NCI-H345 (cell line): ENCODE measurements at places on chromosomes 5 and 9.
A peak's percentile ranks its signal among the peaks of the same experiment; 100 is the strongest.

DNA sequence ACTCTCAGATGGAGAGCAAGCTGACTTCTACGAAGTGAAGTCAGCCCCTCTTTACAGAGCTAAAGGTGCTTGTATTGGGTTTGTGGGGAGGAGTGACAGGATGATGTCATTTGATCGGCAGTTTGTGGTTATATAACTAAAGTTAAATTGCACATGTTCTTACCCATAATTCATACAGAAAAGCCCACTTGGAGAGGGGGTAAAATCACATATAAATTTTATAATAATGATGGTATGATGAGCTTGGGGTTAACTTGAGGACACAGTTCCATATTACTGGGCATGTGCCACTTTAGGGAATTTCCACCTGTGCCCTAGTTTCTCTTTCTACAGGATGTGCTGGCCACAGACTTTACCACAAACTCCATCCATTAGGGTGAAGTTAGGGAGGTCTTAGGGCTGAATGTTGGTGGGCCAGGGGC is 1178.6 kb upstream of the CDH9 start:
- DNase-seq: no peak

- no peak for DNase-seq
Observed at GRCh38 chr5:73654819-73655318, 28.9 kb downstream of the ARHGEF28 start.

DNA sequence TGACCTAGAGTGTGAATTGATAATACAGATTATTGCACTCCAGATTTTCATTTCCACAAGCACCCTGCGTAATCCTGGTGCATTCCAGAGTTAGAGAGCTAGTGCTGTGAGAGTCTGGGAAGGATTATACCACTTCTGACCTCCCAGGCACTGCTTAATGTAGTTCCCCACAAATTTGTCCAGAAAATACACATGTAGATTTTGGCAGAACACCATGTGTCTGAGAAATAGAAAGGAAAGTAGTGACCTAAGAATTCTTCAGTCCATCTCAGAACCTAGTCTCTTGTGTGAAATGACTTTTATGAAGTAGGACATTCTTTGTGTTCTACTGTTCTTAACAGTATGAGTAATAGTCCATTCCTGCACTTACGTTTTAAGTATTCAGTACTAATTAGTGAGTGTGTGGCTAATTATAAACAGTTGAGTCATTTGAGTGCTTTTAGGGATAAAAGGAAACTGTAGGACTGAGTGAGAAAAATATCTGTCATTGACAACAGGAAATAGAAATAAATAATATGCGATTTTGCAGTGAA is 27.8 kb upstream of the PTPDC1 start:
- DNase-seq: no peak

- DNase-seq: no peak
Observed at GRCh38 chr9:116565986-116566385, 121.1 kb upstream of the TRIM32 start.

GRCh38 chr9:135551031-135551430 is 5.1 kb downstream of the OBP2A start:
- DNase-seq: no peak

DNA sequence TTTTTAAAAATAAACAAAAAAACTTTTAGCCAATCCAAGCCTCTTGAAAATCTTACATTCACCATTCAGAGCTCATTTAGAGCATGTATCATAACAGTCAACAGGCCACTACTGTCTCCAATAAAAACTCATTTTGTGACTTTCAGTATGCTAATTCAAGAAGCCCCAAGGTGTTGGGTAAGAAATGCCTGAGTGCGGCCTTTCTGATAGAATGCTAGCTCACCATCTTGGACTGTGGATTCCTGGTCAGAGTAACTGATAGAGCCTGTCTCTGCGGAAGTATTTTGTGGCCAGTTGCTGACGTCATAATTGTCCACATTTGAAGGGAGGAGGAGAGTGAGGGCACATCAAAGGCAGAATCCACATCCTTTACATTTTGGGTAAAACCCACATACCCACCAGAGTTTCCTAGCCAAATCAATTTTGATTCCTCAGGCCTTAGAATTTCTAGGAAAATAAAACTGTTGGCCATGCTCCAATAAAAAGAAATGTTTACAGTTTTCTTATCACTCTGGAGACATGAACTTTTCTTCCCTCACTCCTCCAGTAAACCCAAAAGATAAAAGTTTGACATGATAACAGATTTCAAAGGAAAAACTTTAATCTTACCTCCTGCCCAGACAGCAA is 41.1 kb upstream of the ERCC6L2 start:
- DNase-seq: no peak

DNA sequence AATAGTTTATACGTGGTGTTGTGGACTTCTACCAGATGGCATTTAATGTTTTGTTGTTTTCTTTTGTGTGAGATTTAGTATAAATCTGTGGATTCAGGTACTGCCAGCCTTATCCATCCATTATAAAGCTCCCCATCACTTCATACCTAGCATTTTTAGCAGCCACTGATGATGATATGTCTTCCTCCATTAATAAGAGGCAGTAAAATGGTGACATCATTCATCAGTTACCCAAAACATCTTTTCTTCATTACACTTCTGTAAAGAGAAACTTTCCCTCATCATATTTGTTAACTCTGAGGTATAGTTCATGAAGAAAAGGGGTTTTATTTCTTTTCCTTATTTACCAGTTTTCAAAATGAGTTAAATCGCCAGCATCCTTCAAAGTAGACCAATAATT is 19.4 kb downstream of the CHD1 start:
- DNase-seq: no peak

GRCh38 chr9:87668222-87668621 is 57.7 kb upstream of the CTSL start:
- DNase-seq: no peak

GRCh38 chr5:160118349-160119141 is 705 bp downstream of the PWWP2A start:
- peak; percentile 63 for DNase-seq

DNA sequence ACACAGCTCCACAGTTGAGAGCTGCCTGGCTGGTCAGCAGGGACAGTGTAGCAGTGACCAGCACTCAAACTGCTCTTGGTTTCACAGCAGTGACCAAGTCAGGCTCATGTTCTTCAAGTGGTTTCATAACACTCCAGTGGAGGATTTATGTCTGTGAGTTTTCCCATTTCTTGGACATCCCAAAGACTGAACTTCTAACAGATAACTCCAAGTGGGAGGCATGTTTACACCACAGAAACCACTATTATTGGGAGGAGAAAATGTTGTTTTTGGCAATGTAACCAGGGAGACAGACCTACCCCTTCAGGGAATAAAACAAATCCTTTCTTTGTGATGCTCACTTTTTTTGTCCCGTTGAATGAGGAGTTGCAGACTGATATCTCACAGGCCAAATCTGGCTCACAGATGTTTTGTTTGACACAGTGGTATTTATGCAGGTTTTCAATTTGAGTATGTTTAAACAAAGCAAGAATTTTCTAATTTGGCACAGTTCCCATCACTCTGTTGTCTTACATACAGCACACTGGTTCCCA is 141.5 kb downstream of the RMI1 start:
- DNase-seq: peak; percentile 65

- DNase-seq: peak; percentile 93
Observed at GRCh38 chr9:119088002-119088547, 281.2 kb downstream of the BRINP1 start.

GRCh38 chr9:130842545-130842944 is 7.5 kb downstream of the ABL1 start:
- no peak for DNase-seq

- DNase-seq: no peak
Observed at GRCh38 chr9:120257483-120257882, 322.5 kb downstream of the CDK5RAP2 start.

GRCh38 chr5:2029206-2029605 is 146.5 kb upstream of the IRX4 start:
- no peak for DNase-seq

DNA sequence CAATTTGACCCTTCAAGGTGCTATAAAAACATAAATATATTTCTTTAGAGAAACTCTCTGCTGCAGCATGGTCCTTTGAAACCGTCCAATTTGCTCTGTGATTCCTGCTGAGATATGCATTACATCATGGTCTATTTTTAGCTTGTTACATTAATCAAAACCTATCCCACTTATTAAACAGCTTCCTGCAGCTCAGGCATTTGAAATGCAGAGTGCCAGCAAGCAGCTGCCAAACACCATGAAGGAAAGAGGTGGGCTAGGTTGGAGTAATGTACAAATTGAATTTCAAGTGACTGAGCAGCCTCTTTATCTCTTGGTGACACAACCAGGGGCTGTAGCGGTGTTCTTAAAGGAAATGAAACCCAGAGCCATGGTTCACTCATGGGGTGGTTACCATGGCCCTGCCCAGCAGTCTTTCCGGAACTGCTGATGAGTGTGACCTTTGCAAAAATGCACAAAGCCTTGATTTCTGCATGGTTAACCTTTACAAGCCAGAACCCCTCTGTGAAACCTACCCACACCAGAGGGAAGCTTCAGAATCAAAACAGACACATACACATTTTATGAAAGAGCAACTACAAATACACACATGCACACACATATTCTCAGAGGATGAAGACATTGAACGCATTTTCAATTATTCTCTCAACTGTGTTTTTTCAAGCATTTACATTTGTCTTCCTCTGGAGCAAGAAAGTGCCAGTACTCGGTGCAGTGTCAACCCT is 155.8 kb upstream of the ZNF608 start:
- DNase-seq: peak; percentile 70

DNA sequence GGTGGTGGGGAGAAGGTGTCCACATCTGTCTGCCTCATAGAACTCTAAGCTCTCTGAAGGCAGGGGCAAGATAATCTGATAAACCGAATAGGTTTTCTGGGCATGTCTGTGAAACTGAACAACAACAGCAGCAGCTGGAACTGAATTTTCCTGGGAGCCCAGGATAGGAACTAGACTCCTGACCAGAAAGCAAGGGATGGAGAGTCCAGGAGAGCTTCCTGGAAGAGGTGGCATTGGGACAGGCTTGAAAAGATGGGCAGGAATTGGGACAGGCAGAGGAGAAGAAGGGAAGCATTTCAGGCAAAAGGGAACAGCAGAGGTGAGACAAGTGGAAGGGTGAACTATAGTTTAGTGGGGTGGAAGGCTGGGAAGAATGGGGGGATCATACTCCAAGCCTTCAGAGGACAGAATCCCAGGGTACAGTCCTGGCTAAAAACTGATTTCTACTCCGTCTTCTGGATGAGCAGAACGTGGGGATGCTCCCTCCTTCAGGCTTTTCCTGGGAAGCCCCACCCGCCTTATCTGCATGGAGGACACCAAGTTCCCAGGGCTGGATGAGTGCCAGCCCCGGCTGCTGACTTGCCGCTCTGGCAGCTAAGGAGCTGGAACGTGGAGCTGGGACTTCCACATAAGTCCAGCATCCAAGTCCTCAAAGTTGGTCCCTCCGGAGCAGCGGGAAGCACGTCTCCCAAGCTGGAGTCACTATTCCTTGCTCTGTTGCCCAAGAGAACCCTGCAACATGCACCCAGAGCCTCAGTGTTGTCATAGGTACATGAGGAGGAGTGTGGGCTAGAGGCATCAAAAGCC is 13.9 kb upstream of the KIF12 start:
- DNase-seq: peak; percentile 7

DNA sequence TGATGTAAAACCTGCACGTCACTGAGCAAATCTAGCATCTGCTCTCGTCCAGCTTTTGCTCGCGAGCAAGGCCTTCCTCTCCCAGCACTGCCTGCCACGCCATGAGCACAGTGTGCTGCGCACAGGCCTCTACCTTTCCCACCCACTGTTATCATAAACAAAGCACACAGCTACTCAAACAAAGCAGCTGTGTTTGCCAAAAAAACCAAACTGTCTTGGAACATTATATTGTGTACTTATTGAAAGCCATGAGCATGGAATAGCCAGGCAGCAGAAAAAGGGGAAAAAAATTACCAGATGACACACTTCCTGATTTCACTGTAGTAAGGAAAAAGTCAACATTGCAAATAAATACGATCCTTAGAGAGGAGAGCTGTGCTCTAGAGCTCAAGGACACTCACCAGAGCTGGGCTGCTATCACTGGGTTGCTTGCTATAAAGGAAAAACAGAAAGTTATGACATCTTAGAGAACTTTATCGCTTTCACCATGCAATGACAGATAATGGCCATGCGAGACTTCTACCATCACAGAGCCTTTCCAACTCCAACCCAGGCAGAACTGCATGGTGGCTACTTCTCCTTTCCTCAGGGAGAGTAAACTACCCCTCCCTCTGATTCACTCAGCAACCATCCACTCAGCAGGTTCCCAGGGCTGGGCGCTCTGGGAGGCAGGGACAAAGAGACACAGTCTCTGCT is 69.6 kb downstream of the EPB41L4B start:
- DNase-seq: peak; percentile 96

DNA sequence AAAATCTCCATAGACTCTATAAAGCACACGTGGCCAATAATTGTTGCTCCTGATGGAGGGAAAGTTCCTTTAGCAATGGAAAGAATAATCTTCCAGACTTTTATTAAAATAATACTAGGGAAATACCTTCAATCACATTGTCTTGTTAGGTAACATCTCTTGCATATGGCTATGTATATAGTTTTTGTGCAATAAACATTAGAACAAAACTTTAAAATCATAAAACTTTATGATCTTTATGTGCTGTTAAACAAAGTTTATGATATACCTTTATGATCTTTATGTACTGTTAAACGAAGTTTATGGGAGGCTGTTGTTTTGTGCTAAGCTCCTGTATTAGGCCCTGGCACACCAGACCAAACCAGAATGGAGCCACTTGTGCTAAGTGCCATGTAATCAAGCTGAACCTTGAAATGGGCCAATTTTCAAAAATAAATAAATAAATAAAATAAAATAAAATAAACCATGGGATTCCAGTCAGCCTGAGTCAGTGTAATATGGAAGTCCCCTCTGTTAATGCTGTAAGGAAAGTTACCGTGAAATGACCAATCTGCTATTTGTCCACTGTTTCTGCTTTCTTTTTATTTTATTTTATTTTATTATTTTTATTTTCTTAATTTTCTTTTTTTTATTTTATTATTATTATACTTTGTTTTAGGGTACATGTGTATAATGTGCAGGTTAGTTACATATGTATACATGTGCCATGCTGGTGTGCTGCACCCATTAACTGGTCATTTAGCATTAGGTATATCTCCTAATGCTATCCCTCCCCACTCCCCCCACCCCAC is 431.3 kb downstream of the SPATA31D1 start:
- no peak for DNase-seq

GRCh38 chr9:21974343-21974721 is 19.9 kb downstream of the CDKN2A start:
- DNase-seq: peak; percentile 52

GRCh38 chr9:35700942-35701341 is 11.2 kb upstream of the TPM2 start:
- no peak for DNase-seq

DNA sequence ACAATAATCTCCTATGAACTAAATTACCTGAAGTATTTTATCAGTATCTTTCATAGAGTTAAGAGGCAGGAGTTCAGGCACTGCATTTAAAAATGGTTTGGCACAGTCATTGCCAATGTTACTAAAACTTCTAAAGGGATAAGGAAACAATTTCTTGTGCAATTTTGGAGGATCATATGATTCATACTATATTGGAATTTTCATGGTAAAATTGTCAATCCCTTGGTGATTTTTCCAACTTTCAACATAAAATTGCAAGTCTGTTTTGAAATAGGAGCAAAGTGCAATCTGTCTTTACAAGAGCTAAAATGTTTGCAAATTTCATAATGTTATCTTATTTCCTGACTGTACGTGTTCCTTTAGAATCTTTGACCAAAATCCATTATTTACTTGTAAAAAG is 211.1 kb downstream of the DMRTA1 start:
- no peak for DNase-seq

- no peak for DNase-seq
Observed at GRCh38 chr5:60763061-60763460, 63.1 kb upstream of the DEPDC1B start.
